ENCODE measurements at places on chromosomes 3 and 15.

DNA sequence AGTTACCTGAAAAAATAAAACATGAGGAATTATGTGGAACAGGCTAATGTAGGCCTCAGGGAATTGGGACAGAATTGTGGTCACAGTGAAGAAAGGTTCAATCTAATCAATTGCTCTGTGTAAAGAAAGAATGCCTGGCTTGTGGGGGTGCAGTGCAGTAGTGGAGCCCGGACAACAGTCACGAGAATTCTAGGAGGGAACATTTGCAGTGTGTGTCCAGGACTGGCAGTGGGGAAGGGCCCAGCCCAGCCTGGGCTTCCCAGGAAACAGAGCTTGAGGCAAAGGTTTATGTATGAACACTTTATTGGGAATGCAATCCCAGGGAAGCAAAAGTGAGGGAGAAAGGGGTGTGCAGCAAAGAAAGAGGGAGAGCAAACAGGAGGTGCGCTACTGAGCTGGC, 29.2 kb upstream of the CTDSPL start:
- no peak for DNase-seq

DNA sequence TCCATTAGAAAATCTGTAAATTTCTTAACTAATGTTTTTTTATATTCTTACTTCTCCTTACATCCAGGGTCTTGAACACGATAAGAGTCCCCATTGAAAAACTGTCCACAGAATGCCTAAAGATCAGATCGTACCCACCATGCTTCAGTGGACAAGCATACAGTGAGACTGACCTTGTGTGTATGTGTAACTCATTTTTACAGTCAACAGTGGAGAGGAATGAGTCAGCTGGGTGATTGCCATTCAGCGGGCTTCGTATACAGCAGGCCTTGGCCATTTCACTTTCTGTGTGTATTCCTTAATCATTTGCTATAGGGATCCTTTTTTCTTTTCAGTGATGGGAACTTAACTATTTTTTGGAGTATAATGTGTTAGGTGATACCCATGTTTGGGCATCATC, 10.6 kb downstream of the PARP14 start:
- DNase-seq, result no peak

GRCh38 chr3:126537116-126537729, 13.3 kb downstream of the CHST13 start:
- no peak for DNase-seq

DNA sequence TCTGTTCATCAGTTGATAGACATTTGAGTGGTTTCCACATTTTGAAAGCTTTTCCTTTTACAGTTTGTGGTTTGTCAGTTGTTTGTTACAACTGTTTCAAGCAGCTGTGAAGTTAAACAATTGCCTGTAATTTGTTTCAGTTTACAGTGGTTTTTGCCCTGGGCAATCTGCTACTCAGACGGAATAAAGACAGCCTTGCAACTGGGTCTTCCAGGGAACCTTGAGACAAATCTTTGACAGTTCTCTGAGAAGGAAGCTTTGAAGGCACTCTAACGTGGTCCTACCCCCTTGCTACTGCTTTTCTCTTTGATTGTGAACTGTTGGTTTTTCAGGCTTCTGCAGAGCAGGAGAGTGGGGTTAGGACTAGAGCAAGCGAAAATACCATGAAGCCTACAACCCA, 28.0 kb downstream of the LRRC28 start:
- no peak for DNase-seq

DNA sequence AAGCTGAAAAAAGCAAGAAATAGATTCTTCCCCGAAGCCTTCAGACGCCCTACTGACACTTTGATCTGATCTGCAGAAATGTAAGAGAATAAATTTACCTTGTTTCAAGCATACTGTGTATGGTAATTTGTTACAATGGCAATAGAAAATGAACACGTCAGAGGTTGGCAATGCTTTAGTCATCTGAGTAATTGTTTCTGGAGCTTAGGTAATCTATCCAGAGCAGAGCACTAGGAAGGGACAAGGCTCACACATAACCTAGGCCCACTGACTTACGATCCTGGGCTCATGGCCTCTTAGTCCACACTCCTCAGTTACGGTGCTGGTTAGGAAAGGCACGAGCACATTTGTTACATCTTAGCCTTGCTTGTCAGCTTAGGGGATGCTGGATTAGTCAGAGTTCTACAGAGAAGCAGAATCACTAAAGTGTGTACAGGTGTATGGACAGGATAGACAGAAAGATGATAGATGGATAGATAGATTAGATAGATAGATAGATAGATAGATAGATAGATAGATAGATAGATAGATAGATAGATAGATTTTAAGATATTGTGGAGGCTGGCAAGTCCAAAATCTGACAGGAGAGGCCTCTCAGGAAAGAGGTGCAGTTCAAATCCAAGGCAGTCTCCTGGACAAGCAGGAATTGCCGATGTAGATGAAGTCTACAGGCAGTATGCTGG, 46.8 kb upstream of the TBC1D23 start:
- no peak for DNase-seq

DNA sequence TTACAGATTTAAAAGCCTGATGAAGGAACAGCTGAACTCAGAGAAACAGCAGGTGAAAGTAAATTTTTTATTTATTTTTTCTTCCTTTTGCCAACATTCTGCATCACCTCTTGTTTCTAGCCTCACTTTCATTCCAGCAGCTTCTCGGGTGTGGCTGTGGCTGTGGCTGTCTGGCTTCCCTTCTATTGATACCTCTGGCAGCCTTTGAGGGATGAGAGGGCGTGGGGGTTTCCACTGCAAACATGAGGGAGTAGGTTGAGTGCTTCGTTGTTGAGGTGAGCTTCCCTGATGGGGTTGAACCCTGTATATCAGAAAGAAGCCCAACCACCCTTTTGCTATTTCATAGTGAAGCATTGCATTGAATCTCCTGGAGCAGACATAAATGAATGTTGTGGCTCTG, 6.2 kb upstream of the TMC3 start:
- no peak for DNase-seq

DNA sequence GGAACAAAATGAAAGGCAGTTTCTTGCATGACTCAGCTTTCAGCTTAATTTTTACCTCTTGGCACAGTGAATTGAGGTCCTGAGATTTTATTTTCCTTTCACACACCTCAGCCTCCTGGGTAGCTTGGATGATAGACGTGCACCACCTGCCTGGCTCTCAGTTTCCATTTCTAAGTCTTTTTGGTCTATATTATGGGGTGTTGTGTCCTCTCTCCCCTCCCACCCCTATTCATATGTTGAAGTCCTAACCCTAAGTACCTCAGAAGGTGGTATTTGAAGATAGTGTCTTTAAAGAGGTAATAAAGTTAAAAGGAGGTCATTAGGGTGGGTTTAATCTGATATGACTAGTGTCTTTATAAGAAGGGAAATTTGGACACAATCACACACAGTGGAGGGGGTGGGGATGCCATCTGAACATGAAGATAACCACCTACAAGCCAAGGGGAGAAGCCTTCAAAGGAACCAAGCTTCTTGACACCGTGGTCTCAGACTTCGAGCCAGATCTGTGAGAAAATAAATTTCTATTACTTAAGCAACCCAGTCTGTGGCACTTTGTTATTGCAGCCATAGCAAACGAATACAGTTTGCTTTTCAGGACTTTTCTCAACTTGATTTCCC, 85.2 kb downstream of the STRIT1 start:
- DNase-seq, result no peak

Data from T-helper 1 cell (primary cell).